Activated CD4-positive, alpha-beta memory T cell treated with anti-CD3 and anti-CD28 coated beads for 36 hours (primary cell): ENCODE measurements at places on chromosomes 12 and 14. TPM values are rescaled to one million over a fixed set of nuclear protein-coding genes. Genes with fewer than 3 reads are reported as not detected.

ART4 gene
- not detected for total RNA-seq

CLEC7A gene
- total RNA-seq = not detected

ANKRD9 gene
- total RNA-seq = 17.5 TPM

SRSF5 gene
- total RNA-seq = 303 TPM

CLEC4A gene
- 1.2 TPM for total RNA-seq

HNF1A gene
- not detected for total RNA-seq

AMN gene
- total RNA-seq = 0.17 TPM

STAC3 gene
- 2.0 TPM for total RNA-seq
